ENCODE measurements at places on chromosomes 1 and 21. TPM values are rescaled to one million over a fixed set of nuclear protein-coding genes. Genes with fewer than 3 reads are reported as not detected.
A peak's percentile ranks its signal among the peaks of the same experiment; 100 is the strongest.

DNA sequence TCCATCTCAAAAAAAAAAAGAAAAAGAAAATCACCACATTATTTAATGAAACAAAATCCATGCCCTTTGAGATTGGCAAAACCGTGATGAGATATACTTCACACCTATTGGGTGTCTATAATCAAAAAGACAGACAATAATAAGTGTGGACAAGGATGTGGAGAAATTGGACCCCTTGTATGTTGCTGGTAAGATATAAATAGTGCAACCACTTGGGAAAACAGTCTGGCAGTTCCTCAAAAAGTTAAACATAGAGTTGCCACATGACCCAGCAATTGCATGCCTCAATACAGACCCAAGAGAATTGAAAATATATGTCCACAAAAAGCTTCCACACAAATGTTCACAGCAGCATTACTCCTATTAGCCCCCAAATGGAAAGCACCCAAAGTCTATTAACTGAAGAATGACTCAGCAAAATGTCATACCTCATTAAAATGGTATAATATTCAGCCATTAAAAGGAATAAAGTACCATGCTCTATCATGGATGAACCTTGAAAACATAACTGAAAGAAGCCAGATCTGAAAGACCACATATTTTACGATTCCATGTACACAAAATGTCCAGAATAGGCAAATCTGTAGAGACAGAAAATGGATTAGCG, 24.3 kb downstream of the LMOD1 start:
- no peak overlapping the region for H3K4me3 ChIP-seq
- no peak for DNase-seq
- H3K27me3 ChIP-seq = no peaks in the 10 kb centered on the region
- peaks cover 57% of the 10 kb centered on the region for H3K4me1 ChIP-seq

The HSPG2 gene
- 292 TPM for total RNA-seq

GRCh38 chr1:29632806-29633615, 396.7 kb downstream of the PTPRU start:
- H3K27me3 ChIP-seq = no peaks in the 10 kb centered on the region
- no peak overlapping the region for H3K27ac ChIP-seq
- DNase-seq = no peak
- H3K4me1 ChIP-seq = no peaks in the 10 kb centered on the region
- H3K4me3 ChIP-seq = no peak overlapping the region

GRCh38 chr1:12073796-12074195, 10.7 kb downstream of the TNFRSF8 start:
- no peaks in the 10 kb centered on the region for H3K27me3 ChIP-seq
- H3K4me3 ChIP-seq = no peak overlapping the region
- no peak for DNase-seq
- no peak overlapping the region for H3K27ac ChIP-seq
- H3K4me1 ChIP-seq = no peaks in the 10 kb centered on the region
- no peaks in the 10 kb centered on the region for H3K36me3 ChIP-seq

DNA sequence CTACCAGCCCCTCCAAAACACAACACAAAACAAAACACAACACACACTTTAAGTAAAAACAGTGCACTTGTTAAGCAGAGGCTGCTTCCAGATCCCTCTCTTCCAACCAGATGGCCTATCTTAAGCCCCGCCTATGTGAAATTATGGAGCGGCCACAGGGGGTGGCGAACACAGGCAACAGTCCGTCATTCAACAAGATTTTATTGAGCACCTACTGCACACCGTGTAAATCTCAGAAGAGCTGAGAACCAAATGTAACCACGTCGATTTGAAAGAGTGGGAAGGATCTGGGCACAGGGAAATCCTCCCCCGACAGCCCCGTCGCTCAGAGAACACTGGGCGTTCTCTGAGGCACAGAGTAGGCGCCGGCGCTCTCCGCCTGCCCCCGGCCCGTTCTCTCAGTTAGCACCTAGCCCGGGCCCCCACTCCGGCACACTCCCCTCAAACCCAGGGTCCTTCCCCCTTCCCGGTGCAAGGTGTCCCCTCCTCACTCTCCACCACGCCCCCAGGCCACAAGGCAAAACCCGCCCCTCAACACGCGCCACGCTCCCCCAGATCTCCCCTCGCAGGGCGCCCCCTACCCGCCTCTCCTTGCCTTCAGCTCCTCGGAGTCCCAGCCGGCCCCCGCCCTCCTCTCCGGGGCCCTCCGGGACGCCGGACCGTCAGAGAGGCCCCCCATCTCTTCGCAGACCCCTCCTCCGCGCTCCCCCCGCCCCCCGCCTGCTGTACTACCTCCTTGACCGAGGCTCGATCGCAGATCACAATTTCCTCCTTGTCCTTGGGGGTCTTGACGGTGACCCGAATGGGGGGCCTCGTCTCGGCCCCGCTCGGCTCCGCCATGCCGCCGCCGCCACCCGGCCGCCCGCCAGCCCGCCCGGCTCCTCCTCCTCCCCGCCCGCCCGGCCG, 483 bp downstream of the UBQLN4 start:
- DNase-seq = peak; percentile 44
- no peaks in the 10 kb centered on the region for H3K4me1 ChIP-seq
- H3K27me3 ChIP-seq = no peaks in the 10 kb centered on the region
- H3K4me3 ChIP-seq = peak overlapping the region; percentile 56

- DNase-seq = peak; percentile 55
- no peak overlapping the region for H3K4me3 ChIP-seq
- H3K27me3 ChIP-seq = no peaks in the 10 kb centered on the region
- H3K27ac ChIP-seq = no peak overlapping the region
- no peaks in the 10 kb centered on the region for H3K36me3 ChIP-seq
Measured at GRCh38 chr1:246608616-246609376, 42.5 kb downstream of the CNST start.

DNA sequence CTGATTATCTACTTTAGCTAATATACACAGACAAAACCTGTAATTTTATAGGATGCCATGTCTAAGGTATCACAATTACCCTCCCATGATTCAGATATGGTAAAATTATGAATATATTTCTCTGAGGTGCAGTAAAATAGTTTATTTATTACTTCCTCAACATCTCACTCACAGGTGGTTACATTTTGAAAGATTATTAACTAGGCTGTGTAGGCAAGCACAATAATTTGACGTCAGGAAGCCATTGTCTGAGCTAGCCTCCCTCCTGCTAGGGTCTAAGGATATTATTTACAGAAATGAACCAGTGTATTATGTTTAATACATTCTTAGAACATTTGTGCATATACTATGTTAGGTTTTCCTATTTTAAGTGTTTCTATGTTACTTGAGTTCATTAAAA, 69.9 kb upstream of the ADGRL2 start:
- no peaks in the 10 kb centered on the region for H3K4me1 ChIP-seq
- no peak overlapping the region for H3K4me3 ChIP-seq
- no peak for DNase-seq
- no peaks in the 10 kb centered on the region for H3K36me3 ChIP-seq
- H3K27ac ChIP-seq = no peak overlapping the region
- no peaks in the 10 kb centered on the region for H3K27me3 ChIP-seq

The HLX gene
- 18.8 TPM for total RNA-seq

The DCST2 gene
- 4.2 TPM for total RNA-seq

The ARHGEF19 gene
- 7.9 TPM for total RNA-seq

Data from tibial nerve (tissue), 4 donors.